ENCODE measurements at places on chromosomes 1 and 21.

DNA sequence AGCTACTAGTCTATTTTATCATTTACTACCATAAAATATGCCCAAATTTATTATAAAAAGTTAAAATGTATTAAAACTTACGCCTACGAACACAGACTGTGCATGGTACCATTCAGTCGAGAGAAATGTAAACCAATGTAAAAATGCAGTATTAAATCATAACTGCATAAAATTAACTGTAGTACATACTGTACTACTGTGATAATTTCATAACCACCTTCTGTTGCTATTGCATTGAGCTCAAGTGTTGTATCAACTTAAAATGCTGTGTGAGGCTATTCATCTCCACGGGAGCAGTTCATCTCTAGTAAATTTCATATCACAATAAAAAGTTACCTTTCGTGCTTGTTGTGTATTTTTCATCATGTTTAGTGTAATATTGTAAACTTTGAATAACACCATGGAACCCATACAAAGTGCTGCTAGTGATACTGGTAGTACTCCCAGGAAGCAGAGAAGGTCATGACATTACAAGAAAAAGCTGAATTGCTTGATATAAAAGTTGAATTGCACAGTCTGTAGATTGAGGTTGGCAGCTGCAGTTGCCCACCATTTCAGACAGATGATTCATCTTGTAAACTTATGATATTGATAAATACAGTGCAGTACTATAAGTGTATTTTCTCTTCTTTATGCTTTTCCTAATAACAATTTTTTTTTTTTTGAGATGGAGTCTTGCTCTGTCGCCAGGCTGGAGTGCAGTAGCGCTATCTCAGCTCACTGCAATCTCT lies 19.0 kb upstream of the CENPF start:
- H3K4me3 ChIP-seq, result no peak overlapping the region
- H3K27ac ChIP-seq, result no peak overlapping the region
- H3K36me3 ChIP-seq, result no peaks in the 10 kb centered on the region
- no peaks in the 10 kb centered on the region for H3K4me1 ChIP-seq
- no peak for DNase-seq

- H3K27ac ChIP-seq, result no peak overlapping the region
- no peak overlapping the region for H3K4me3 ChIP-seq
- no peaks in the 10 kb centered on the region for H3K27me3 ChIP-seq
- no peak for DNase-seq
- no peaks in the 10 kb centered on the region for H3K36me3 ChIP-seq
Measured at GRCh38 chr1:119040489-119040888, 52.3 kb upstream of the TBX15 start.

GRCh38 chr1:154809436-154810413 lies 60.4 kb downstream of the KCNN3 start:
- H3K27me3 ChIP-seq, result peaks cover 8% of the 10 kb centered on the region
- no peak overlapping the region for H3K27ac ChIP-seq
- no peaks in the 10 kb centered on the region for H3K36me3 ChIP-seq
- H3K4me3 ChIP-seq, result no peak overlapping the region

GRCh38 chr1:222772996-222773379 lies 36.0 kb downstream of the FAM177B start:
- H3K27me3 ChIP-seq, result no peaks in the 10 kb centered on the region
- no peak overlapping the region for H3K4me3 ChIP-seq
- H3K36me3 ChIP-seq, result no peaks in the 10 kb centered on the region
- H3K4me1 ChIP-seq, result peaks cover 7% of the 10 kb centered on the region
- DNase-seq, result no peak

- peaks cover 25% of the 10 kb centered on the region for H3K36me3 ChIP-seq
- peaks cover 62% of the 10 kb centered on the region for H3K4me1 ChIP-seq
- peak overlapping the region; percentile 68 for H3K27ac ChIP-seq
- no peak for DNase-seq
- H3K27me3 ChIP-seq, result no peaks in the 10 kb centered on the region
- H3K4me3 ChIP-seq, result no peak overlapping the region
Measured at GRCh38 chr1:109622895-109623294, 3.3 kb downstream of the AMPD2 start.

DNA sequence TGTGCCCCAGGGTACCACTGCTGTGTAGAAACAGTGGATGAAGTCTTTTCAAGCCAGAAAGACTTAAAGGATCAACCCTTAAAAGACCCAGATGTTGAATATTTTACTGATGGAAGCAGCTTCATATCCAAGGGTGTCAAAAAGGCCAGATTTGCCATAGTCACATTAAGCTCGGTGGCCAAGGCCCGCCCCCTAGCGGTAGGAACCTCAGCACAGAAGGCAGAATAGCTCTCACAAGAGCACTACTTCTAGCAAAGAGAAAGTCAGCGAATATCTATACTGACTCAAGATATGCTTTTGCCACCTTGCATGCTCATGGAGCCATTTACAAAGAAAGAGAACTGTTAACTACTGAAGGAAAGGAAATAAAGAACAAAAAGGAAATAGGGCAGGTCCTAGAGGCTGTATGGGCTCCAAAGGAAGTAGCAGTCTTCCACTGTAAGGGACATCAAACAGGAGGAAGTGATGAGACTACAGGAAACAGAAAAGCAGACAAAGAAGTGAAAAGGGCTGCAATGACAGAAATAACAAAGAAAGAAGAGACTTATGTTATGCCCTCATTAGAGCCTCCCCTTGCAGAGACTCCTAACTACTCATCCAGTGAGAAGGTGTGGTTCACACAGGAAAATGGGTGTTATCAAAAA lies 90.5 kb downstream of the LIPI start:
- no peaks in the 10 kb centered on the region for H3K4me1 ChIP-seq
- H3K36me3 ChIP-seq, result no peaks in the 10 kb centered on the region
- DNase-seq, result no peak
- H3K27me3 ChIP-seq, result no peaks in the 10 kb centered on the region
- H3K27ac ChIP-seq, result no peak overlapping the region
